ENCODE measurements at places on chromosomes 3 and 15.

DNA sequence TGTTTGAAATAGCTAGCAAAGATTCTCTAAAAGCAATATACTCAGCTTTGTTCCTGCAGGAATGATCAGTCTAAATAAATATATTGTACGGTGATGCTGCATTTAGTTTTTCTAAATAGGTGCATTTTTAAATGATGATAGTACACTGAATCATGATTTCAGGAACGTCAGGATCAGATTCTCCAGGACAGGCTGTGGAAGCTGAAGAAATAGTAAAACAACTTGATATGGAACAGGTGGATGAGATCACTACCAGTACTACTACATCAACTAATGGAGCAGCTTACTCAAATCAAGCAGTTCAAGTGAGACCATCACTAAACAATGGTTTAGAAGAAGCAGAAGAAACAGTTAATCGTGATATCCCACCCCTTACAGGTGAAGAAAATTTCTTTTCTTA is 46.3 kb upstream of the EIF3J start:
- no peak for DNase-seq

GRCh38 chr3:128946411-128946810 is 47.5 kb downstream of the CFAP92 start:
- no peak for DNase-seq

DNA sequence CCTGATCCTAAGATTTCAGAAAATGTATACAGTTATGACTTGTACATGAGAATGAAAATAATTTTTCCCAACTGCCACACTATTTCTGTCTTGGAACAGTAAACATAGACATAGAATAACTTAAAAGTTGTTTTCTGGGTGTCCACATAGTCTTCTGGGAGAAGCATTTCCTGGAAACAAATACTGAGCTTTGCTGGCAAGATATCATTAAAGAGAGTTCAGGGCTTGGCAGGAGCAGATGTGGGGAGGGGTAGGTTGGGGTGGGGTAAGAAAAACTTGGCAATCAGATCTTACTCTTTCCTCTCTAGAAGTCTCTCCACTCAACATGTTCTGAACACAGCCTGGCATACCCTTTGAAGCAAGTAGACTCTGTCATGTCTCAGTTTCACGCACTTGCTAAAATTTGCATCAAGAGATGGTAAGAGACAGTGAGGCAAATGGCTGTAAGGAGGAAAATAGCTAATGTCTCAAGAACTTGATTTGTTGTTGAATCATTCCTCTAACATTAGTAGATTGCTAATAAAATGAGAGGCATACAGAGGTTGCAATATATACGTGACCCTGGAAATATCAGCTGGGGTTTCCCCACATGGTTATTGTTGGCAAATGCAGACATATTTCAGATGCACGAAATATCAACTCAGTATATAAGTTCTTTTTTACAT is 27.3 kb upstream of the ABI3BP start:
- no peak for DNase-seq

DNA sequence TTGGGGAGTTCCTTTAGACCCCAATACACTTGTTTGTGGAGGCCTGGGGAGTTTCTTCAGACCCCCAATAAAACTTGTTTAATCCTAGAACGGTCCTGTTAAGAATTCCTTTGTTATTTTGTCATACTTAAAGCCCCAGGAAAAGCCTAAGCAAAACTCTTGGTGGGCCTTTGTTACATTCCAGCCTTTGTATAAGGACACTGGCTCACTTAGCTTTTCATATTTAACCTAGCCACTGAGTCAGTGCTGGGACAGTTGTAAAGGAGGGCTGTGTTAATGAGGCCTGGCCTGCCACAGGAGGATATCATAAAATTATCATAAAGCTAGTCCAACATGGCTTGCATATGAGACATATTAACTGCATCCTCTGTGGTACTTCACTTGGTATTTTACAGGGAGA is 760.1 kb downstream of the ZNF385D start:
- no peak for DNase-seq

- DNase-seq = peak; percentile 80
Measured at GRCh38 chr3:39000008-39000450, 51.7 kb downstream of the SCN11A start.

- DNase-seq = no peak
Measured at GRCh38 chr3:70028361-70028760, 28.8 kb downstream of the SAMMSON start.

DNA sequence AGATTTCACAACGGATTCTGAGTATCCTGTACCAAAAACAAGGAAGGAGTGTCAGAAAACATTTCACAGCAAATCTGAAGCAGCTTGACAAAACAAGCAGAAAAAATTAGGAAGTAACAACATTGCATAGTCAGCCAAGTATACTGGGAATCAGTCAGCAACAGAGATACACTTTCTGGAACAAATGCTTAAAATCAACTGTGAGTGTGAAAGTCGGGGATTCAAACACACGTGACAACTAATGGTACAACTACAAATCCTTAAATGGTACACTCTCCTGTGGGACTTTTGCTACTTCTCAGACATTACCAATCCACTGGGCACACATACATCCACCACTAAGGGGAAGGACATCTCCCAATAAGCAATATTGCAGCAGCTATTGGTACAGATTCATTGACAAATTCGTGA is 296.6 kb upstream of the MME start:
- no peak for DNase-seq

- no peak for DNase-seq
Measured at GRCh38 chr3:37190667-37191066, 16.3 kb upstream of the LRRFIP2 start.

GRCh38 chr3:102745881-102746280 is 311.1 kb downstream of the ZPLD1 start:
- peak; percentile 4 for DNase-seq

- DNase-seq = no peak
Measured at GRCh38 chr3:97515076-97515475, 249.5 kb upstream of the ARL6 start.

DNA sequence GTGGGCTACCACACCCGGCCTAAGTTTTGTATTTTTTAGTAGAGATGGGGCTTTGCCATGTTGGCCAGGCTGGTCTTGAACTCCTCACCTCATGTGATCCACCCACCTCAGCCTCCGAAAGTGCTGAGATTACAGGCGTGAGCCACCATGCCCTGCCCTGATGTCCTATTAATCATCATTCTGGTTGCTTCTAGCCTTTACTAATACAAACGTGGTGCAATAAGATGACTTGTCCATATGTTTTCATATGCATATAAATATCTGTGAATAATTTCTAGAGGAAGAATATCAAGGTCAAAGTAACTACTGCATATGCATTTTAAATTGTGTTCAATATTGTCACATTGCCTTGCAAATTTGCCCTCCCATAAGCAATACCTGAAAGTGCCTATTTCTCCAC is 25.5 kb upstream of the PDHB start:
- DNase-seq = no peak

- DNase-seq = no peak
Measured at GRCh38 chr3:69005071-69005790, 8.3 kb downstream of the EOGT start.

- DNase-seq = no peak
Measured at GRCh38 chr3:59265566-59265965, 215.7 kb upstream of the CFAP20DC start.

GRCh38 chr3:135905058-135905724 is 60.3 kb upstream of the PPP2R3A start:
- no peak for DNase-seq

GRCh38 chr15:67127331-67127664 is 61.9 kb downstream of the SMAD3 start:
- DNase-seq = no peak

DNA sequence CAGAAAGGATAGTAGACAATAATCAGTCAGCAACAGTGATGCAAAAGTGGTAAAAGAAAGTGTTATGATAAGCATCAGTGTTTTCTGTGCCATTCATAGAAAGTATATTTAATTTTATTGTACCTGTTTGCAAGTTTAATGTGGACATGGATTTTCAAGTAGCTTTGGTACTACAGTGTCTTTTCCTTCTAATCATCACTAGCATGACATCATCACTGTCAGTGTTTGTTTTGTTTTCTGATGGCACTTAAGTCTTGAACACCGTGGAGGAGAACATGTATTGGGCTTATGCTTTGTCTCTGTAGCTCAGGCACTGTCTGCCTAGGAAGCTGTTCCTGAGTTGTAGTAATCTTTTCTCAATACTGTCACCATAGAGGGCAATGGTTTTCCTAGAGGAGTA is 41.9 kb downstream of the SETD5 start:
- no peak for DNase-seq

DNA sequence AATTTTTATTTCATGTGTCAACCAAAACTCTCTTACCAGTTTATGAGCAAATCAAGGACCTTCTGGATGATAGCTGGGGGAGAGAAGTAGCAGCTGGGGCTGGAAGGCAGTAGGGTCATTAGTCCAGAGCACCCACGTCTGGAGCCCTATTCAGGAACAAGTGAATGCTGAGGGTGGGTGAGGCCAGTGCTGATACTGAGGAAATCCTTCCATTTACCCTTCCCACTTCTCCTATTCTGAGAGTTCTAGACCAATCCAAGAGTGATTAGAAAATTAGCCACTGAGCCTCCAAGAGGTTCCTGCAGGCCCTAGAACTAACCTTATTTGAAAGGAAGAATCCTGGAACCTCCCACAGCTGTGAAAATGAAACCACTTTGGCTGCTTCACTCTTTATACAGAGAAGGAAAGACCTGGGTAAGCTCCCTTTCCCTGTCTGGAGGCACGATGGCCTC is 46.2 kb upstream of the VILL start:
- no peak for DNase-seq

- no peak for DNase-seq
Measured at GRCh38 chr15:43789409-43789808, 2.7 kb upstream of the SERF2 start.

DNA sequence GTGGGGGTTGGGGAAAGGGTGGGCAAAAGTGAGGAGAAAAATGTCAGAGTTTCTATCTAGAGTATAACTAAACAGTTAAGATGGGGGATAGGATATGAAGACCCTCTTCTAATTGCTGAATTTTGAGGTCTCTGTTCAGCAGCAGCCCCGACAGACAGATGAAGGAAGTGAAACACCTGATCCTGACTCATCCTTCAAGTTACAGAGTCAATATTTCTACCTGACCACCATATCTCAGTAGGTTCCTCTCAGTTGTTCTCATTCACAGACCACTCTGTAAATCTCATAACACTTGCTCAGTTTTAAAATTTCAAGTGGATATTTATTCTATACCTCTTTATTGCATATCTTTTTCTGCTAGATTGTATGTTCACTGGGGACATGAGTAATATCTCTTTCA is 69.5 kb downstream of the CCDC54 start:
- DNase-seq = no peak

DNA sequence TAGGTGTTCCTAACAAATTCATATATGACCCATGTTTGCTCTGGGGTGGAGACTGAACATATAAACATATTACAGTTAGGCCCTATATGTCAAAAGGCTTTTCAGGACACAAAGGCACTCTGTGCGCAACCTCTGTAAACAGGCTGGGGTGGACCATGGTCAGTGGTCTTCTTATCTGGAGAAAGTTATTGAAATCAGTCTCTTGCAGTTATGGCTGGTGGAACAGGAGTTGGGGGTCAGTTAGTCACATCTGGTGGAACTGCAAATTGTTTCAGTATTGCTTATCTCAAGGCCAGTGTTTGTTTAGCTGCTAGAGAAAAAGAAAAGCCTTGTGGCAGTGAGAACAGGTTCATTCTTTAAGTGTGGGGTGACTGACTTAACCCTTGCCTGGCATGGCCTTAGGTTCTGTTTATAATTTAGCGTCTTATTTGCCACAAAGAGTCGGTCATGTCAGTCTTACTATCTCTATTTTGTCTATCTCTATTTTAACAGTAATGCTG is 5.9 kb upstream of the GP9 start:
- no peak for DNase-seq

DNA sequence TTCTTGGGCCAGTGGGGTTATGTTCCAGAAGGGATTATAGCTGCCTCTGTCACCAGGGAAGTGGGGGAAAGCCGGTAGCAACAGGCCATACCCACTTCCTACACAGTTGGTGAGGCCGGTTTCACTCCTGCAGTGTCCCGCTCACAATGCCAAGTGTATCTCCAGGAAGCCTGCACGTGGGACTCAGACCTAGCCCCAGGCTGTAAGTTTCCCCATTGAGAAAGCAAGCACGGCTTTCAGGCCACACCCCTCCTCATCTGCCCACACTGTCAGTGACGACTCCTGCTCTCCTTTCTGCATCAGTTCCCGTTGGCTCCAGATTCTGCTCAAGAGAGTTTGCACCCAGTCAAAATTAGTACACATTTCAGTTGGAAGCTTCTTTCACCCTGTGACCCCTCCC is 51.6 kb upstream of the CPOX start:
- no peak for DNase-seq

DNA sequence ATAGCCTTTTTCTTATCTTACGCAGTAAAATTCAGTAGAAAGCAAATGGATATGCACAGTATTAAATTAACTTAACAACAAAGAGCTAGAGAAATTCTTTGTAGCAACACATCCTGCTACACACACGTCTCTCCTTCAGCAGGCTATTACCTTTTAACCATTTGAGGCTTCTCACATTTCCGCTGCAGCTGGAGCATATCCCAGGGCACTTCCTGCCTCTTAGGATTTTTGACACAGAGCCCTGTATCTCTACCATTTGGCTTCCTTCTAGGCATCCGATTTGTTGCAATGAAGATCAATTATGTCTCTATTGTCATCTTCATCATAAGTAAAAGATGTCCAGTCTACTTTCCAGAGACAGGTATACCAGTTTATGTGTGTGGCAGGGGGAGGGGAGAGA is 292.4 kb upstream of the CBLB start:
- DNase-seq = no peak

DNA sequence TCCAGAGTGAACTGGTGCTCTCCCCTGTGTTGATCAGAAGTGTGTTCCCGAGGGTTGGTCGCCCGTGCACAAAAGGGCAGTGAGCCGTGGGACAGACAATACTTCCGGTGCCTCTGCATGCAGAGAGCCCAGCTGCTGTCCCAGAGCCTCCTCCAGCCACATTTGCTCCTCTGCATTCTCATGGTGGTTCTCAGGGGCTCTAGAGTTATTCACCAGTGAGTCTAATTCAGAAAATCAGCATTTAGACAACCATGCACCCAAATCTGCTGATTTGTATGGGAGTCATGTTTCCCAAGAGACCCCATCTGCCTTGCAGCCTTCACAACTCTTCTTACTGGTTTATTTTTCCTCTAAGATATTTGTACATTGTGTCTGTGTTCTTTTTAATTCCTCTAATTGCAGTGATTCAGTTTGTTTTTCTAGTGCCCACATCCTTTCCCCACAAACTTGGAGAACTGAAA is 107.0 kb upstream of the SPRED1 start:
- DNase-seq = no peak

GRCh38 chr15:38226608-38227266 is 25.9 kb upstream of the SPRED1 start:
- DNase-seq = peak; percentile 85

All from HCT116 (cell line).